ENCODE measurements at places on chromosomes 5 and 9.
A peak's percentile ranks its signal among the peaks of the same experiment; 100 is the strongest.

DNA sequence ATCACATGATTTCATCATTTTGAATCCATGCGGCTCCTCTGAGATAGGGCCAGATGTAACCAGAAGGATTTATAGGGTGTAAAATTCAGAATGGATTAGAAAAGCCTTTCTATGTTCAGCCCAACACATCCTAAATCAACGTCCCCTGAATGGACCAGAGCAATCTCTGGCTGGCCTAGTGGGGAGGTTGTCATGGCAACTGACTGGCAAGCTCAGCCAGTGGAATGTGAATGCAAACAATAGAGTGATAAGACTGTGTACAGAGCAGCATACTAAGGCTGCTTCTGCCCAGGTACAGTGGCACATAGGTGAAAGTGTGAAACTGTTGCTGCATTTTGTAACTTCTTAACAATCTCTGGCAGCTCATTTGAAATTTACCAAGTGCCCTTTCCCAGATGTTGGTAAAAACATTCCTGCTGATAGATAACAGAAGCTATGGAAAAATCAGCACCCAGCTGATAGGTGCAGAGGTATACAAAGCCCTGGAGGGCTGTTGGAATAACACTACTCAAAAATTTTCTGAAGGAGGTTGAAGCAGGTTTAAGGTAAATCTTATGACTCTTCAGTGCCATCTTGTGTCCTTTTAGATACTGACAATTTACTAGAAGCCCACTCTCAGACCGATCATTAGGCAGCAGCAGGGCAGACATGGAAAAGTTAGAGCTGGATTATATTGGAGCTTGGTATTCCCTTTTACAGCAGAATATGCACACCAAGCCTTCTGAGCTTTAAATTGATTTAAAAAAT, 267.2 kb downstream of the RAB3C start:
- no peak for DNase-seq

DNA sequence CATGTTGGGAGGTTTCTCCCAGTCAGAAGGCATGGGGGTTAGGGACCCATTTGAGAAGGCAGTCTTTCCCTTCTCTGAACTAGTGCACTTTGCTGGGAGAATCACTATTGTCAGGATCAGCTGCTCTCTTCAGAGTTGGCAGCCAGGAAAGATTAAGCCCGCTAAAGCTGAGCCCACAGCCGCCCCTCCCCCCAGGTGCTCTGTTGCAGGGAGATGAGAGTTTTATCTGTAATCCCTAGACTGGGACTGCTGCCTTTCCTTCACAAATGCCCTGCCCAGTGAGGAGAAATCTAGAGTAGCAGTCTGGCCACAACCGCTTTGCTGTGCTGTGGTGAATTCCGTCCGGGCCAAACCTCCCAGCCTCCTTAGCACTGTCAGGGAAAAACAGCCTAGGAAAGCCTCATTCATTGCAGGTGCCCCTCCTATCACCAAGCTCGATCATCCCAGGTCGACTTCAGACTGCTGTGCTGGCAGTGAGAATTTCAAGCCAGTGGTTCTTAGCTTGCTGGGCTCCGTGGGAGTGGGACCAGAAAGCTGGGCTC, 69.8 kb downstream of the CNTLN start:
- DNase-seq: no peak

DNA sequence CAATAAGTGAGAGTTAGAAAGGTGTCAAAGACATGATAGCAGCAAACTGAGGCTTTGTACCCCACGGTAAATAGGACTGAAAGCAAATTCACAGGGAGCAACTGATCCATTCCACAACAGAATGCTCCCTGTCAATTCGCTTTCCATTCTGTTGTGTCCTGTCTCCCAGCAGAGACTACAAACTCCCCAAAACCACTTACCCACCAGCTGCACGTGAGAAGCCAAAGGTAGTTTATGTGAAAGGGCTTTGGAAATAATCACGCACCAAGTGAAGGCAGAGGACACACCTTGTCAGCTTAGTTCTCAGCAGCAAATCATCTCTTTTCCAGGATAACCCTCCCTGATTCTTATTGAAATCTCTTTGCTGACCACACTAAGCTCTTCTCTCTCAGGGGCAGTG, 46.6 kb upstream of the IL17B start:
- no peak for DNase-seq

GRCh38 chr9:15837079-15837679, 284.3 kb downstream of the CCDC171 start:
- no peak for DNase-seq

DNA sequence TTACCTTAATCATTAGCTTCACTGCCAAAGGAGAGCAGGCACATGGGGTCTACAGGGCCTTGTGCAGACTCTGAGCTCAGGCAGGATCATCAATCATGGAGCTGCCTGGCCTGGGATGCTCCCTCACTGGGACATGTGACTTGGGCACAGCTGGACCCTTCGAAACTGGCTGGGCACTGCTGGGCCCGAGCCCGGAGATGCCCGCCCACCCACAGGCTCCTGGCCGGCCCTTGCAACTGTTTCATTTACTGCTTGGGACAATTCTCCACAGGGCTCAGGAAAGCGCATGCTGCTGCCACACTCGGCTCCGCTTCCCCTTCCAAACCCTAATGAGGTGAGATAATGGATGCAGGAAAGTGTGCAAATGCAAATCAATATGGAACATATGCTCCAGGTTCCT, 387.5 kb downstream of the TRIM36 start:
- no peak for DNase-seq

DNA sequence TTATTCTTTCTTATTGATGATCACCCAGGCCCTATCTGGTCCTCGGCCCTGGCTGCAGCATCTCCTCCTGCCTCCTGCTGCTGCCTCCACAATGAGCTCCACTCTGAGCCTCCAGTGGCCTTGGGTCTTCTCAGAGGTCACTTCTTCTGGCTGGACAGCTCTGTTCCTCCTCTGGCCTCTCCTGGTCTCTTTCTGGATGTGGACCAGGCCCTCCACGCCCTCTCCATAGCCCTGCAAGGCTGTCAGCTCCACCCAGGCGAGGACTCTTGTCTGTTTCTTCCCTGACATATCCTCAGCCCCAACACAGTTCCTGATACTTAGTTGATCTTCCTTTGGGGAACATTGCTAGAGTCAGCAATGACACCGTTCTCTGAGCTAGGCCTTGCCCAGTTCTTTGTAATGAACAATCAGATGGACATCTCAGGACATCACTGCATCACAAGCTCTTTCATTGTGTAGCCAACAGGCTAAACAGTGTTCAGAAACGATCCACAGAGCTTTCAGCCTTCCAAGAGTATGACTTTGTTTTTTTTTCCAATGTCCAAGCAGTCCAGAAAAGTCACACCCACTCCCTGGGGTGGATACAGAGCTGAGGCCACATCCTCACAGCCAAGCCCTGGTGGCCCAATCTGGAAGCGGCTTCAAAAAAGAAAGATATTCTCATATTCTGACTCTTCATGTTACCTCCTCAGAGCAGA, 62.5 kb upstream of the DNAH5 start:
- DNase-seq: no peak

- DNase-seq: no peak
Observed at GRCh38 chr5:169164481-169164925, 136.4 kb downstream of the SLIT3 start.

- DNase-seq: no peak
Observed at GRCh38 chr9:33289936-33290246, 425 bp upstream of the NFX1 start.

GRCh38 chr9:136629001-136629878, 33.5 kb upstream of the EGFL7 start:
- DNase-seq: no peak

- no peak for DNase-seq
Observed at GRCh38 chr5:2213121-2213730, 330.5 kb upstream of the IRX4 start.

DNA sequence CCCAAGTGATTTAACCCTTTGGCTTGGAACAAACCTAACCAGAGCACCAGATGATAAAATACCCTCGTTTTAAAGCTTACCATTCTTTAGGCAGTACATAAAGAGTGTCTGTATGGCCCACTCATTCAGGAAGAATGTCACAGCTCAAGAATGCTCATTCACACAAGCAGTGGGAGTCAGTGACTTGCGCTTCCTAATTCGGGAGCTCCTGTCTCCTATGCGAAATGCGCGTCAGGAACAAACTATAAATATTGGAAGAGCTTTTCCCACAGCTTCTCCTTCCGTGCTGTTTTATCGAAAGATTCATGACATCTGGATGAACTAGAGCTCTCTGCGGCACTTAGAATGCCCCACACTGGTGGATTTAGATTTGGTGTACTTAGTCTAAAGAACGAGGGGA, 66.6 kb downstream of the NTRK2 start:
- DNase-seq: no peak

GRCh38 chr5:51566953-51567352, 183.7 kb downstream of the ISL1 start:
- DNase-seq: no peak

DNA sequence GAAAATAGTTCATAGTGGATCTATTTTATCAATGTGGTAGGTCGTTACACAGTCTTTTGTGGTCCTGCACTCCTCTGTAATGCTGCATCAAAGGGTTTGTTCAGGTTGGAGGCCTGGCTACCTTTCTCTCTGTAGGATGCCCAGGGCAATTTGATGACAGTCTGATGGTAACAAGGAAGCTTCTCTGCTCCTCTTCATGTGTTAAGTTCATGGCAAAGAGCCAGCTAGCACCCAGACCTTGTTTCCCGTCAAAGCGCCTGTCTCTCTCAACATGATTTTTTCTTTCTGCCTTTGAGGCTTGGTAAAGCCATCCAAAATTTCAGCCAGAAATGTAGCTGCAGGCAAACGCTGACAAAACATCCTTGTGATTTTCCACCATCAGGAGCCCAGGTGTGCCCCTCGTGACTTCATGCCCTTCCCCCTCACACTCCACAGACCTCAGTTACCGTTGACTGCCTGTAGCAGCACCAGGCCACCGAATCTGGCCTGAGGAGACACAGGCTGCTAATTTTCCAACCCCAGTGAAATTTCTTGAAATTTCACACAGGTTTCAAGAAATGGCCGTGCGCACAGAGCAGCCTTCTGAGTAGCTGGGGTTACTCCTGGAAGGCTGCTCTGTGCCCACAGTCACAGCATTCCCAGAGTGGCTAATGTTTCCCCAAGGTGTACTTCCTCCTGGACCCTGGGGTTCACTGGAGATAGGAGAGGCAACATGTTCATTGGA, 292.7 kb downstream of the CWC27 start:
- DNase-seq: no peak

GRCh38 chr5:65125591-65126541, 355.9 kb downstream of the ADAMTS6 start:
- DNase-seq: peak; percentile 7

Data from NCI-H2081 treated with DMSO at 0.1 percent for 48 hours (cell line).